ENCODE measurements at places on chromosomes 16 and 17. TPM values are rescaled to one million over a fixed set of nuclear protein-coding genes. Genes with fewer than 3 reads are reported as not detected.

ATP1B2 gene
- 0.43 TPM for total RNA-seq

IRX3 gene
- 0.98 TPM for total RNA-seq

UNC45B gene
- 0.07 TPM for total RNA-seq

CD7 gene
- 0.92 TPM for total RNA-seq

DCTN5 gene
- 12.8 TPM for total RNA-seq

FGF11 gene
- 0.48 TPM for total RNA-seq

ZG16B gene
- not detected for total RNA-seq

ELMO3 gene
- 5.0 TPM for total RNA-seq

COX6A2 gene
- total RNA-seq = 6.0 TPM

ACSM5 gene
- total RNA-seq = 45.8 TPM

ZNF18 gene
- 4.7 TPM for total RNA-seq

KRTAP3-2 gene
- total RNA-seq = not detected

CTRB1 gene
- total RNA-seq = not detected

RUNDC3A gene
- not detected for total RNA-seq

CHST4 gene
- 2.0 TPM for total RNA-seq

PRSS33 gene
- not detected for total RNA-seq

CENPT gene
- total RNA-seq = 18.4 TPM

KDM8 gene
- 11.2 TPM for total RNA-seq

CIITA gene
- 3.1 TPM for total RNA-seq

RGS9 gene
- total RNA-seq = 1.9 TPM

CFDP1 gene
- total RNA-seq = 43.3 TPM

ASB16 gene
- not detected for total RNA-seq

CD300LG gene
- total RNA-seq = not detected

PRAC1 gene
- not detected for total RNA-seq

EFNB3 gene
- 0.74 TPM for total RNA-seq

C17orf58 gene
- 7.6 TPM for total RNA-seq

IL17C gene
- not detected for total RNA-seq

CSH1 gene
- total RNA-seq = not detected

TNFRSF17 gene
- not detected for total RNA-seq

DPEP2 gene
- 1.5 TPM for total RNA-seq

NRN1L gene
- not detected for total RNA-seq

TNS4 gene
- total RNA-seq = not detected

BPTF gene
- total RNA-seq = 35.1 TPM

TVP23B gene
- 19.5 TPM for total RNA-seq

INCA1 gene
- total RNA-seq = 1.1 TPM

ZNF423 gene
- total RNA-seq = 1.1 TPM

NMRAL1 gene
- 19.9 TPM for total RNA-seq

CSNK2A2 gene
- total RNA-seq = 29.5 TPM

NTN1 gene
- 3.5 TPM for total RNA-seq

KRTAP4-6 gene
- not detected for total RNA-seq

All from right lobe of liver (tissue), 6 donors.